ENCODE measurements at places on chromosomes 2 and 18. TPM values are rescaled to one million over a fixed set of nuclear protein-coding genes. Genes with fewer than 3 reads are reported as not detected.

Gene PARD3B
- total RNA-seq, result 24.2 TPM

DNA sequence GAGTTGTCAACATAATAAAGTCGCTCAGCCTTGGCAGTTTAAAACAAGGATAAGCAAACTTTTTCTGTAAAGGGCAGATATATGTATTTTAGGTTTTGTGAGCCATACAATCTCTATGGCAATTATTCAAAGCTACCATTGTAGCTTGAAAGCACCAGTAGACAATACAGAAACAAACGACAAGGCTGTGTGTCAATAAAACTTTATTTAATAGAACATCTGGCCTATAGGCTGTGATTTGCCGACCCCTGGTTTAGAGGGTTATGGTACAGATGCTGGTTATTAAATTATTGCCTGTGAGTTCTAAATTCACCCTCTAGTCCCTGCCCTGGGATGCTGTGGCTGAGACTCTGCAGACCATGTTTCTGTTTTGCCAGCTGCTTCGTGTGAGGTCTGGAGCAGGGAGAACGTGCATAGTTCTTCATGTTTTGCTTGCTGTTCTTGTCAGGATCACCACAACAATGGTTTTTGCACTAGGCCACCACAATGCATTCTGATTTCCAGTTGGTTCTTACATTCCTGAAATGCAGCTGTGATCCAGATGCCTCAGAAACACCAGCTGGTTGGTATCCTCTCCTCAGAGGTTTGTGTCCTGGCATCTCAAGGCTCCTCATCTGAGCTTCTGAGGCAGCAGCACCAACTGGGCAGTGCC lies 46.6 kb downstream of the ICOS start:
- no peaks in the 10 kb centered on the region for H3K4me1 ChIP-seq
- no peak overlapping the region for H3K4me3 ChIP-seq
- no peak for DNase-seq
- no peaks in the 10 kb centered on the region for H3K36me3 ChIP-seq
- H3K27ac ChIP-seq, result no peak overlapping the region

Gene TSPYL6
- not detected for total RNA-seq

DNA sequence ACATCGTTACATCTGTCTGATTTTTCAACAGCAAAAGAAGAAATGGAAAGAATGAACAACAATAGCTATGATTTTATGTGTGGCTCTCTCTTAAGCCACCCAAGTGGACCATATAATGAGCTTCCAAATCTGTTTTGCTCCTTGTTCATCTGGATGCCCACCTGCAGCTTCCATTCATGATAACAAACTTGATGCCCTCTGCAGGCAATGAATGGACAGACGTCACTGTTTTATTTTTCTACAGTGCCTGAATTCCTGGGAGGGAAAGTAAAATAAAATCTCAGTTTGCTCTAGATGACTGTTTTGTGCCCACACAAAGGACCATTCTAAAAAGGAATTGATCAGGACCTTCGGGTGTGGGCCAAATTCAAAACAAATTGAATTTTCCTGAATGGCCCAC lies 5.0 kb downstream of the MREG start:
- no peaks in the 10 kb centered on the region for H3K36me3 ChIP-seq
- H3K27ac ChIP-seq, result no peak overlapping the region
- no peaks in the 10 kb centered on the region for H3K27me3 ChIP-seq
- H3K4me3 ChIP-seq, result no peak overlapping the region
- no peaks in the 10 kb centered on the region for H3K4me1 ChIP-seq

Gene LRATD1
- total RNA-seq, result 200 TPM

GRCh38 chr2:76318848-76319360 lies 608.2 kb upstream of the GCFC2 start:
- no peaks in the 10 kb centered on the region for H3K27me3 ChIP-seq
- no peaks in the 10 kb centered on the region for H3K36me3 ChIP-seq
- H3K4me1 ChIP-seq, result no peaks in the 10 kb centered on the region
- no peak overlapping the region for H3K4me3 ChIP-seq
- H3K27ac ChIP-seq, result no peak overlapping the region
- no peak for DNase-seq

- H3K36me3 ChIP-seq, result no peaks in the 10 kb centered on the region
- no peak for DNase-seq
- no peaks in the 10 kb centered on the region for H3K4me1 ChIP-seq
- H3K4me3 ChIP-seq, result no peak overlapping the region
- no peaks in the 10 kb centered on the region for H3K27me3 ChIP-seq
Measured at GRCh38 chr18:10293966-10294365, 160.5 kb upstream of the APCDD1 start.

GRCh38 chr2:200423541-200423940 lies 86.3 kb downstream of the KCTD18 start:
- no peaks in the 10 kb centered on the region for H3K4me1 ChIP-seq
- H3K27me3 ChIP-seq, result no peaks in the 10 kb centered on the region
- no peak for DNase-seq
- no peak overlapping the region for H3K4me3 ChIP-seq
- peaks cover 5% of the 10 kb centered on the region for H3K36me3 ChIP-seq

- DNase-seq, result no peak
- H3K4me1 ChIP-seq, result no peaks in the 10 kb centered on the region
- H3K4me3 ChIP-seq, result no peak overlapping the region
- H3K36me3 ChIP-seq, result no peaks in the 10 kb centered on the region
- H3K27ac ChIP-seq, result no peak overlapping the region
Measured at GRCh38 chr2:15432642-15433256, 128.4 kb downstream of the NBAS start.

DNA sequence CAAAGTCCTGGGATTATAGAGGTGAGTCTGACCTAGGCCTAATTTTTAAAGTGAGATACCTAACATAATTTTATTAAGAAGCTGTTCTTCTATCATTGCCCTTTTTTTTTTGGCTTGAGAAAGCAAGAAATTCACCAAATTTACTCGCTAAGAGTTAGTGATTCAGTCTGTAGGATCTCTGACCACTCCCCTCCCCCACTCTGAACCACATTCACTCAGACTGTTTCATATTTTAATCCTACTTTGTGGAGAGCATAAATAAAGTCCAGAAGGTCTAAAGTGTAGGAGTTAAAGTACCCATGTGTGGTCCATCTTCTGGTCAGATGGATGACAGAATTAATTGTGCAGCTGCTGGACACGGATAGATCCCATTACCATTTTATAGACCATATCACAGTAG lies 115.8 kb upstream of the MGAT5 start:
- H3K4me3 ChIP-seq, result no peak overlapping the region
- no peaks in the 10 kb centered on the region for H3K36me3 ChIP-seq
- H3K4me1 ChIP-seq, result peaks cover 25% of the 10 kb centered on the region
- no peak for DNase-seq

Gene B3GNT7
- total RNA-seq, result 258 TPM

GRCh38 chr2:176847575-176847974 lies 365.0 kb upstream of the HNRNPA3 start:
- no peak overlapping the region for H3K4me3 ChIP-seq
- no peak overlapping the region for H3K27ac ChIP-seq
- no peaks in the 10 kb centered on the region for H3K27me3 ChIP-seq
- DNase-seq, result no peak

Gene ARHGAP28
- 2.9 TPM for total RNA-seq

DNA sequence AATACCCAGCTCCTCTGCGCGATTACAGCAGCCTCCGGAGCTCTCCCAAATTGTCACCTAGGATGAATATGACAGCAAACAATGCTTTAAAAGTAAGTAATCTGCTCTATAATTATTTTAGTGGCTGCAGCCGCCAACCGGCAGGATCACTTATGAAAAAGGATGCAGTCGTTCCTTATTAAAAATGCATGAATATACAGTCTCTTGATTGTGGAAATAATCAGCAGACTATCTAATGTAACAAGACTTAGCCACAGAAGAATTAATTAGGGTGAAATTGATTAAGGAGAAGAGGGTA lies 71.8 kb upstream of the STPG4 start:
- H3K4me3 ChIP-seq, result no peak overlapping the region
- no peak for DNase-seq
- no peaks in the 10 kb centered on the region for H3K36me3 ChIP-seq
- H3K27me3 ChIP-seq, result no peaks in the 10 kb centered on the region
- peaks cover 17% of the 10 kb centered on the region for H3K4me1 ChIP-seq
- H3K27ac ChIP-seq, result no peak overlapping the region

GRCh38 chr18:59911600-59911999 lies 11.8 kb downstream of the PMAIP1 start:
- H3K27ac ChIP-seq, result no peak overlapping the region
- H3K27me3 ChIP-seq, result no peaks in the 10 kb centered on the region
- no peak for DNase-seq

Gene WDR7
- total RNA-seq, result 16.8 TPM

DNA sequence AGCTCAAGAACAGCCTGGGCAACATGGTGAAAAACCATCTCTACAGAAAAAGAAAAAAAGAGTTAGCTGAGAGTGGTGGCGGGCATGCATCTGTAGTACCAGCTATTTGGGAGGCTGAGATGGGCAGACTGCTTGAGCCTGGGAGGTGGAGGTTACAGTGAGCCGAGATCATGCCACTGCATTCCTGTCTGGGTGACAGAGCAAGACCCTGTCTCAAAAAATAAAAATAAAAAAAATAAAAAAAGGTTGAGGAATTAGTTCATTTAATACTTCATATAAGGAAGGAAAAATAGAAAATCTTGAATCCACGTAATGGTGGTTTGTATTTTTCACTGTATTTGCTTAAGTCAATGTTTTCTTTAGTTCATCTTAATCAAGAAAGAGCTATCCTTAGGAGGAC lies 241.7 kb downstream of the TGIF1 start:
- H3K4me3 ChIP-seq, result no peak overlapping the region
- H3K27ac ChIP-seq, result no peak overlapping the region
- no peaks in the 10 kb centered on the region for H3K4me1 ChIP-seq
- DNase-seq, result no peak

DNA sequence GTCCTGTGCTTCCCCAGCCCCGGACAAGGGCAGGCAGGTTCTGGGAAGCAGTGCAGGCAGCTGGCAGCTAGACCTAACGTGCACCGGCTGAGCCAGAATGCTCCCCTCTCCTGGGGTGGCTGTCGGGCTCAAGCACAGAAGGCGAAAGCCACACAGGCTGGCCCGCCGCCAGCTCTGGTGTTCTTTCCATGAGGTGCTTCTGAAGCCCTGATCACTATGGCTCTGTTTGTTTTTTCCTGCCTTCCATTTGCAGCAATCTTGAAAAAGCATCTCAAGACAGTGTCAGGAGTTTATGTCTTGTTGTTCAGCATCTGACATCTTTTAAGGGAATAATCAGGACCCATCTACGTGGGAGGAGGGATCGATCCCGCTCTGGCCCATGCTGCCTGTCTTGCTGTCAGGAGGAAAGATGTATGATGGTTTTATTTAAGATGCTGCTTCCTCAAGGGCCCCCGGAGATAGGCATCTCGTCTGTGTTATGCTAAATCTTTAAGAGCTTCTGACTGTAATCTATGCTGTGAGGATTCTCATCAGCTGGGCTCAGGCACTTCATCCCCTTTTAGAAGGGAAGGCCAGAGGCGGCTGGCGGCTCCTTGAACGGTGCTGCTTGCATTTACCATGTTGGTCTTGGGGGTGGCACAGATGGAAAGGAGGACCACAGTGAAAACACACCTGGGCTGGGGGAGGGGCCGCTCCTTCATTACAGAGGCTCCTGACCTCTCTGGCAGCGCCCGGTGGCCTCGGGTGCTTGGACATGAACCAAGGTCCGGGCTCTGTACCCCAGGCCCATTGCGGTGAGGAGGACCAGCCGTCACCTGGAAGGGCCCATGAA lies 118.5 kb upstream of the HDAC4 start:
- no peaks in the 10 kb centered on the region for H3K27me3 ChIP-seq
- DNase-seq, result no peak
- no peaks in the 10 kb centered on the region for H3K4me1 ChIP-seq
- no peak overlapping the region for H3K4me3 ChIP-seq
- no peaks in the 10 kb centered on the region for H3K36me3 ChIP-seq

DNA sequence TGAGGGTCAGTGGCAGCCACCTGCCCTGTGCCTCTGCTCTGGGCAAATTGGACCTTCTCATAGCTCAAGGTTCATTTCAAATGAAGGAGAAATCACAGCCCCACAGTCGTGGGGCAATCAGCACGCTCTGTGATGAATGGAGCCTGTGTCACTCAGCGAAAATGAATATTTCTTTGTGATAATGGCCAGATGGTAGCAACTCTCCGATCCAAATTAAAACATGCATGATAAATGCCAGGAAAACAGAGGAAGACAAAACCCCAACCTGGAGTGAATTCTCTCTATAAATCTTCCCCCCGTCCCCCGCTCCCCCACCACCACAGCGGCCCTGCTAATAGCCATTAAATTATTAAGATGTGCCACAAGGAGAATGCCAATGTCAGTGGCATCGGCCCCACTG lies 258.4 kb downstream of the CELF4 start:
- no peak for DNase-seq
- no peak overlapping the region for H3K4me3 ChIP-seq
- no peaks in the 10 kb centered on the region for H3K27me3 ChIP-seq
- no peak overlapping the region for H3K27ac ChIP-seq

GRCh38 chr18:35121038-35121437 lies 79.8 kb downstream of the MAPRE2 start:
- no peak for DNase-seq
- H3K27me3 ChIP-seq, result no peaks in the 10 kb centered on the region
- H3K4me3 ChIP-seq, result no peak overlapping the region
- H3K36me3 ChIP-seq, result no peaks in the 10 kb centered on the region
- no peaks in the 10 kb centered on the region for H3K4me1 ChIP-seq
- no peak overlapping the region for H3K27ac ChIP-seq

Gene GNAL
- total RNA-seq, result 2.0 TPM

GRCh38 chr2:56127010-56127409 lies 56.8 kb upstream of the CCDC85A start:
- no peaks in the 10 kb centered on the region for H3K36me3 ChIP-seq
- H3K27ac ChIP-seq, result no peak overlapping the region
- DNase-seq, result no peak

- H3K36me3 ChIP-seq, result no peaks in the 10 kb centered on the region
- H3K4me3 ChIP-seq, result no peak overlapping the region
- H3K27me3 ChIP-seq, result no peaks in the 10 kb centered on the region
- DNase-seq, result no peak
- H3K4me1 ChIP-seq, result no peaks in the 10 kb centered on the region
Measured at GRCh38 chr2:191500884-191501560, 176.9 kb upstream of the NABP1 start.

GRCh38 chr2:160694631-160695030 lies 201.0 kb upstream of the RBMS1 start:
- no peak for DNase-seq
- H3K36me3 ChIP-seq, result no peaks in the 10 kb centered on the region
- H3K27me3 ChIP-seq, result no peaks in the 10 kb centered on the region
- H3K27ac ChIP-seq, result no peak overlapping the region

Gene SPDYA
- total RNA-seq, result 1.1 TPM

DNA sequence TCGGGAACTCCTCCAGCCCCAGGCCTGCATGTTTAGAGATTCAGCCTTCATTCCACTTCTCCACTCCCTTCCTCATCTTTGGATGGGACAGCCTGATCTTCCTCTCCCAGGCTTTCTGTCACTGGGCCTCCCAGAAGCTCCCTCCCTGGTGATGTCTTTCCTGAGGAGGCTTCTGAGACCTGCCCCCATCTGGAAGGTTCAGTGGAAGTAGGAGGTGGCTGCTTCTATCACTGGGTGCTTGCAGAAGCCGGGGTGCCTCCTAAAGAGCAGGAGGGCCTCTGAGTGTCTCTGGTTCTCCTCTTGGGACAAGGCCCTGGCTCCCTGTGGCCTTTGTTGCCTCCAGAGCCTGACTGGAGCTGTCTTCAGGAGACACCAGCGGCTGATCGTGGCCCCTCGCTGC lies 108.7 kb downstream of the CELF4 start:
- H3K4me1 ChIP-seq, result no peaks in the 10 kb centered on the region
- H3K36me3 ChIP-seq, result no peaks in the 10 kb centered on the region
- H3K27ac ChIP-seq, result no peak overlapping the region

GRCh38 chr2:172510548-172510947 lies 45.3 kb upstream of the PDK1 start:
- H3K36me3 ChIP-seq, result no peaks in the 10 kb centered on the region
- no peaks in the 10 kb centered on the region for H3K4me1 ChIP-seq
- no peaks in the 10 kb centered on the region for H3K27me3 ChIP-seq
- no peak overlapping the region for H3K27ac ChIP-seq
- H3K4me3 ChIP-seq, result no peak overlapping the region

Data from colonic mucosa (tissue), 4 donors.